ENCODE measurements at places on chromosomes 16 and 17.

DNA sequence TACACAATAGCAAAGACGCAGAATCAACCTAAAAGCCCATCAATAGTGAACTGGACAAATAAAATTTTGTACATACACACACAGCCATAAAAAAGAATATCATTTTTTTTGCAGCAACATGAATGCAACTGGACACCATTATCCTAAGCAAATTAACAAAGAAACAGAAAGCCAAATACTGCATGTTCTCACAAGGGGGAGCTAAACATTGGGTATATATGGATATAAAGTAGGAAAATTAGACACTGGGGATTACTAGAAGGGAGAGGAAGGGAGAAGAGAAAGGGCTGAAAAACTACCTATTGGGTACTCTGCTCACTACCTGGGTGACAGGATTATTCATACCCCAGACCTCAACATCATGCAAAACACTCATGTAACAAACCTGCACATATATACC, 28.2 kb downstream of the ADAMTS18 start:
- no peak for DNase-seq

GRCh38 chr17:42399121-42399520, 10.9 kb upstream of the STAT3 start:
- no peak for DNase-seq

- DNase-seq, result no peak
Measured at GRCh38 chr16:88014252-88014781, 63.1 kb downstream of the BANP start.

DNA sequence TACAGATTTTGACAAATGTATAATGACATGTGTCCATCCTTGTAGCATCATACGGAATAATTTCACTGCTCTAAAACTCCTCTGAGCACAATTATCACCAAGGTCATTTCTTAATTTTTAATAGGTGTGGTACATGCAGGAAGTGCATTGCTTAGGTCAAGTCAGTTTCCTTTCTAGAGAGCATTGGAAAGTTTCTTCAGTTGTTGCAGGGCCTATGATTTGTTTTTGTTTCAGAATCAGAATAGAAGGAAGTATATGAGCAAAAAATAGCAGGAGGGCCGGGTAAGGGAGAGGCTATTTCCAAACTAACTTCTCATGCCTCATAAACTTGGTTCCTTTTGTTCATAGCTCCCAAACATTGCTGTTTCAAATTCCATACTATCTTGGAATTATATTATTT, 24.0 kb upstream of the SLFN5 start:
- no peak for DNase-seq

- no peak for DNase-seq
Measured at GRCh38 chr17:8470447-8471047, 34.9 kb downstream of the NDEL1 start.

DNA sequence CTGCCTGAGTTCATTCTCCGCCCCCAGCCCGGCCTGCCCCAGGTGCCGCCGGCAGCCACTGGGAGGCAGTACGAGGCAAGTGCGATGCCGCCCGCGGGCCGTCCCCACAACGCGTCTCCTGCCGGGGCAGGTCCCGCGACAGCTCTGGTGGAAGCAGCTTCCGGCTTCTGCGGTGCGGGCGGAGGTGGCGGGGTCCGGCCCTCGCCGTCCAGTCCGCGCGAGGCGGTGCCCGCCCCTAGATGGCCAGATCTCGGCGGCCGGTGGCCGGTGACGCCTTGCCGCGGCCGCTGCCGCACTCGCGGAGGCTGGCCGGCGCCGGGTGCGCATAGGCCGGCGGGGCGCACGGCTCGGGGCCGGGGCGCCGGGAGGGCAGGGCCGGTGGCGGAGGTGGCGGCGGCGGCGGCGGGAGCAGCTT, 1.8 kb downstream of the GJD3 start:
- peak; percentile 57 for DNase-seq

DNA sequence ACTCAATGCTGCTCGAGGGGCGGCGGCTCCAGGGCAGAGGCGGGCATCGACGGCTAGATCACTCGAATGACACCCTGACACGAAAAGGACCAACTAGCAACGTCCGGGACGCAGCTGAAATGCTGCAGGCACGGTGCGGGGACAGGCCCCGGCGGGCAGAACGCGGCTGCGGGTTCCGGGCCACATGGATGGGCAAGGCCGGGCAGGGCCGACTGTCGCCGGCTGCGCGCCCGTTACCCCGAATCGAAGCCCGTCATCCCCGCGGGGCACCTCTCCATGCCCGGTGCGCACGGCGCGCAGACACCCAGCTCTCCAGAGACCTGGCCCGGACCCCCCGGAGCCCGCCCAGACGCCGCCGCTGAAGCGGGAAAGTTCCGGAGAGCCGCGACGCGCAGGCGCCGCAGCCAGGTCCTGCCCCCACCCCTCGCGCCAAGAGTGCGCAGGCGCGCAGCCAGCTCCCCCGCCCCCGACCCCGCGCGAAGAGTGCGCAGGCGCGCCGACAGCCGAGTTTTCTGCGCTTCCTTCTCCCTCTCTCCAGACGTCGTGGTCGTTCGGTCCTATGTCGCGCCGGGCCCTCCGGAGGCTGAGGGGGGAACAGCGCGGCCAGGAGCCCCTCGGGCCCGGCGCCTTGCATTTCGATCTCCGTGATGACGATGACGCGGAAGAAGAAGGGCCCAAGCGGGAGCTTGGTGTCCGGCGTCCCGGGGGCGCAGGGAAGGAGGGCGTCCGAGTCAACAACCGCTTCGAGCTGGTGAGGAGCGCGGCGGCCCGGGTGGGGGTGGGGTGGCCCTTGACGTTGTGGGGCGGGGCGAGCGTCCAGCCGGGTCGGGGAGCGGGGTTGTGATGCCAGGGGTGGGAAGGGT, at the start of gene TCF25:
TSS of gene TCF25 (plus strand) at position 484 of the 863 bp plus-strand sequence. CDS start at position 560, 76 bp downstream.
- peak; percentile 83 for DNase-seq

- no peak for DNase-seq
Measured at GRCh38 chr16:89498839-89499238, 8.5 kb upstream of the ANKRD11 start.

Data from activated naive CD4-positive, alpha-beta T cell (primary cell).